ENCODE measurements at places on chromosomes 7 and 10.

GRCh38 chr10:114632869-114633715 is 25.0 kb downstream of the ABLIM1 start:
- DNase-seq = peak; percentile 80

DNA sequence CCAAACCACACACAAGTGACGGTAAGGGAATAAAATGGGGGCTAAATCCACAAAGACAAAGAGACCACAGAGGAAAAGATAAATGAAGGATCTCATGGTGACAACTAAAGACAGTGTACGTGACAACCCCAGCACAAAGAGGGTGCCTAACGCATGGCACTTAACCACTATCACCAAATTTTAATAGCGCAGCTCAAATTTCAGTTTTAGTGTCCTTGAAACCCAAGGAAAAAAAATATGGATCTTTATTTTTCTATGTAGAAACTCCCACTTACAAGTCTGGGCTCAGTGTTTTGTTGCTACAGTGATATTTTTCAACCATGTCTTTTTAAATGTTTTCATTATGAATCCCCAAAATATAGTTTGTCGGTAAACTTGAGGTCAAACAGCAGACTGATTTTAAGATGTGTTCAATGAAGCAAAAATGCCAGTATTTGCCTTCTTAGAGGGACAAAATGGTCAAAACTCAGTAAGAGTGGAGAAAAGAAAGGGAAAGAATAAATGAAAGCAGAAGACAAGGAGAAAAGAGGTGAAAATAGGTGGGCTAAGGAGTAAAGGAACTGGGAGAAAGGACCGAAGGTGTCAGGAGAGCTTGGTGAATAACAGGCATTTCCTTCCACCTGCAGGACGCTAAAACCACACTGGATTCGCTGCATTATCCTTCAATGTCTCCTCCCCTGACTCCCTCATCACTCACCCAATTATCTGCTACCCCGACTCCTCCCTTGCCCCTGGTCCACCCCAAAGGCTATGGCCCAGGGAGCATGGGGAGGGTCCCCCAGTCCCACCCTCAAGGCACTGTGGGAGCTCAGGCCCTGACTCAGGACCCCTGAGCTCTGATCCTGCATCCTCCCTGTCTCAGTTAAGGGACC is 3.5 kb downstream of the ASB13 start:
- DNase-seq = no peak

GRCh38 chr7:12207046-12207445 is 4.0 kb upstream of the TMEM106B start:
- no peak for DNase-seq

GRCh38 chr10:109934958-109935793 is 11.9 kb upstream of the XPNPEP1 start:
- DNase-seq = no peak

DNA sequence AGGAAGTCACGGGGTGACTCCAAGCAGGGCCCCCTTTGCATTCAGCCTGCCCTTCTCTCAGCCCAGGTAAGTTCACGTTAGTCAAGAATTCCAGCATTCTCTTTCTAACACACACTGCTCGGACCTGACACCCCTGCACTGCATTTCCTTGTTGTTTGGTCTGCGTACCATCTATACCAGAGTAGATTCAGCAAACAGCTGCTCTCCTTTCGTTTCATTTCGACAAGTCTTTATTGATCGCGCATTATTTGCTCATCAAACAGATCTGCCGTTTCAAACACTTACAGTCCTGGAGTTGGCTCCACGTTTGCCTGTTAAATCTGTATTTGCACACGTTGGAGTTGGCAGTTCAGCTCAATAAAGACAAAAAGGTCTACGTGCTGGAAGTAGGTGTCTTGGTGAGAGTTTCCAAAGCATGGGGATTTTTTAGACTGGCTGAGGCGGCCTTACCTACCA is 495.1 kb downstream of the RPS24 start:
- no peak for DNase-seq

DNA sequence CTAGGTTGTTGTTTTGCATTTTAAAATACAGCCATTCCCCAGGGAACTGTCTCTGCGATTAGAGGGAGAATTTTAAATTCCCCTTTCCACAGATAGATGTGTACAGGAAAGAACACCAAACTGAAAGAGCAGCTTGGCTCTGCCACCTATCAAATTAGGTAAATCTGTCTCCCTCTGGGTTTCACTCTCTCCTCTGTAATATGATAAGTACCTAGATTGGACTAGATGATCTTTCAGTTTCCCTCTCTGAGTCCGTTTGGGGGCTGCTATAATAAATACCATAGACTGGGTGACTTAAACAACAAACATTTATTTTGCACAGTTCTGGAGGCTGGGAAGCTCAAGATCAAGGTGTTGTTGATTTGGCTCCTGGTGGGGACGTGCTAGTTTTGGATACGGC is 186.0 kb downstream of the KIF20B start:
- DNase-seq = no peak

DNA sequence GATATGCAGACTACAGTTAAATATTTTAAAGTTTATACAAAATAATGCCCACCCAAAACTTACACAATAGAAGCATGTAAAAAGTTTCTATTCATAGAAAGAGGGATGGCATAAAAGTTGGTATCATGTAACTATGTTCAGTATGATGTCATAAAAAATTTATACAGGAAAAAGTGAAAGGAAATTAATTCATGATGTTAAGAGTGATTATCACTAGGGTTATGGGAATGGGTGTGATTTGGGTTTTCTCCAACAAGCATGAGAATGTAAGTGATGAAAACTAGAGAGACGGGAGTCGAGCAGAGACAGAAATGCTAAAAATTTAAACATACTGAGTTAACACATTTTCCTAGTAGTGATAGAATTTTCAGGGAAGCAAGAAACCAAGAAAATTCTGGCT is 52.7 kb downstream of the GDI2 start:
- no peak for DNase-seq

- DNase-seq = no peak
Measured at GRCh38 chr7:94923412-94923811, 16.0 kb downstream of the PPP1R9A start.

- DNase-seq = no peak
Measured at GRCh38 chr7:128167791-128168666, 73.0 kb upstream of the LEP start.

DNA sequence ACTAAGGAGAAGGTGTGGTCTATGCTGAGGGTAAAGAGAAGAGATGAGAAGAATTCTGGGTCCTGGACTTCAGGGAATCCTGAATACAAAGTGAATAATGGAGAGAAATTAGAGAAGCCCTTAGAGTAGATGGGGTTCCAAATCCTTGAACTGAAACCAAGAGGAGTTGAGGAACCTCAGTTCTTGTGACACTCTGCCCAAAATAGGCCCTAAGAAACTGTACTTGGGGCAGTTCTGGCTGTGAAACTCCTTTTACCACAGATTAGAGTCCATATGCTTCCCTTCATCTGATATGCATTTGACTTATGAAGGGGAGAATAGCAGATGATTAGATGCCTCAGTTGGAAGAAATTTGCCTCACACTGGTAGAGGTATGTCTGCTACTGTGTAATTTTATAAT is 19.0 kb downstream of the TES start:
- no peak for DNase-seq

DNA sequence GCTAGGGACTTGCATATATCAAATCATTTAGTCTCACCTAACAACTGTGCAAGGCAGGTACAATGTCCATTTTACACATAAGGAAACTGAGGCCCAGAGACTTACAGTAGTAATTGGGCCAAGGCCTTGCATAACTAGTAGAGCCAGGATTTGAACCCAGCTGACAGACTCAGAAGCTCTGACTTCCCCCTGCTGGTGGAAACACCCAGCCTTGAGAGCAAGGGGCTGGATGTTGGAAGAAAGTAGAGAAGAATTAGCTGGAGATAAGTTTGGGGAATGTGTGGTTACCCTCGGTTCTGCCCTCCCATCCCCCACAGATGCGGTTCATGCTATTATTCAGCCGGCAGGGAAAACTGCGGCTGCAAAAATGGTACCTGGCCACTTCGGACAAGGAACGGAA is 2.0 kb downstream of the AP1S1 start:
- no peak for DNase-seq

DNA sequence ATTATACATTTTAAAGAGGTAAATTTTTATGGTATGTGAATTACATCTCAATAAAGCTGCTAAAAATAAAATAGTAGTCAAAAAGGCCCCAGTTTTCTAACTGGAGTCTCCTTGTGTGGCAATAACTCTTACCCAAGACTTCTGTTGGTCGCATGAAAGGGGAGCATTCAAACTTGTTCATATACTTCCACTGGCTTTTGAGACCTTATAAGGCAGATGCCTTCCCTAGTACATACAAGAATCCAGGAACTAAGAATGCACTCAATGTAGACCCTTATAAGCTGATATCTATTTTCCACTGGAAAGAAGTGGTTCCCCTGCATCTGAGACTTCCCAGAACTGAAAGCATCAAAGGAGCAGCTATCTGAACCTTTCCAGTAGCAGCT is 13.0 kb downstream of the BCAP29 start:
- no peak for DNase-seq

GRCh38 chr10:122264436-122264835 is 6.7 kb upstream of the BTBD16 start:
- no peak for DNase-seq

- no peak for DNase-seq
Measured at GRCh38 chr10:4093438-4093837, 308.4 kb upstream of the KLF6 start.

GRCh38 chr7:45196374-45196773 is 38.8 kb downstream of the RAMP3 start:
- no peak for DNase-seq

GRCh38 chr7:139855498-139856270 is 26.6 kb downstream of the TBXAS1 start:
- no peak for DNase-seq

DNA sequence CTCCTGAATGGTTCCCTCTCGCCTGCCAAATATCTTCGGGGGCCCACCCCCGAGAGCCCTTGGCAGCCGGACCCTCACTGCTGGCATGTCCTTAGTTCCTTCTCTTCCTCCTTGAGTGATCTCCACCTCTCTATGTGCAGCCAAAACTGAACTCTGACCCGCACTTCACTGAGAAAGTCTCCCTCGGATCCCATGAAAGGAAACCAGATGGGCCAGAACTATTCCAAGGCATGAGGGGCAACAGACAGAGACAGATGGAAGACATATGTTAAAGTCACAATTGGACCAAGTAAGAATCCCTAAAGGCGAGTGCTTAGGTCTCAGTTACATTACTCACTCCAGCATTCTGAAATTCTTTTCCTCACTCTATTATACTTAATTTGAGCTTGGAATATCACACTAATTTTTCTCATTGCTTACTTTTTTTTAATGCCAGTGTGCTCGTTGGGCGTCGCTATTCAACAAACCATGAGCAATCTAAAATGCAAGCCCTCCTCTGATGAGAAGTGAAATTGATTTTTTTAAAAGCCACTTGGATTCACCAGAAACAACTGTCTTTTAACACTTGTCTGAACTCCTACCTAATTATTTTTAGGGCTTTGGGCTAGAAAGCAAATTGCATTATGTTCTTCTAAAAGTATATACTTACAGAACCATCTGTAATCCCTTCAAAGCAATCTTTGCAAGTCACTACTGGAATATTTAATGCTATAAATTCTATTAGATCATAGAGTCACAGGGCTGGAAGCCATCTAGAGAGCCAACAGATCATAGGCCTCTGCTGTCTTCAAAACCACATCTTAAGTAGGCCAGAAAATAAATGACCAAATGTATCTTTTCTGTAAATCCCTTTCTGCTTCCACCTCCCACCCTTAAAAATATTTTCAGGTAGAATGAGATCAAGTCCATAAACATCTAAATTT is 43.3 kb upstream of the EZH2 start:
- no peak for DNase-seq

GRCh38 chr7:135236727-135237126 is 3.1 kb downstream of the STRA8 start:
- no peak for DNase-seq

GRCh38 chr7:37916673-37917660 is at the start of gene SFRP4:
Gene SFRP4 (minus strand): TSS chr7:37916817. CDS start chr7:37916537, 280 bp downstream.
- peak; percentile 47 for DNase-seq

DNA sequence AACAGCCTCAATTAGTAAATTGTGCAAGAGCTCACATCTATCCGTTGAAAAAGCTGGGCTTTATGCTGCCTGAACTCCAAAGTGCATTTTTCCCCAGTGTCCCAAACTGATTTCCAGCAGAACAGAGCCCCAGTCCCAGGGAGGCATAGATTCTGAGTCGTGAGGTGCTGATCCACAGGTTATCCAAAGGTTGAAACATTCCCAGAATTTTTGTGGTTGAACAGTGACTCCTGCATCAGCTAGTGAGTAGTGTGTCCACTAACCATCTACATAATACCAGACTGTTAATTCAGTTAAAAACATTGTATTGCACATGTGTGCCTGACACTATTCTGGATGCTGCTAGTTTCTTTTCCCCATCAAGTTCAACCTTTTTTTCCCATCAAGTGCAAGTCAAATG is 761.5 kb downstream of the GATA3 start:
- DNase-seq = no peak

- DNase-seq = no peak
Measured at GRCh38 chr10:84991301-84991700, 662.9 kb downstream of the CCSER2 start.

- no peak for DNase-seq
Measured at GRCh38 chr10:70109064-70109729, 23.4 kb downstream of the AIFM2 start.

DNA sequence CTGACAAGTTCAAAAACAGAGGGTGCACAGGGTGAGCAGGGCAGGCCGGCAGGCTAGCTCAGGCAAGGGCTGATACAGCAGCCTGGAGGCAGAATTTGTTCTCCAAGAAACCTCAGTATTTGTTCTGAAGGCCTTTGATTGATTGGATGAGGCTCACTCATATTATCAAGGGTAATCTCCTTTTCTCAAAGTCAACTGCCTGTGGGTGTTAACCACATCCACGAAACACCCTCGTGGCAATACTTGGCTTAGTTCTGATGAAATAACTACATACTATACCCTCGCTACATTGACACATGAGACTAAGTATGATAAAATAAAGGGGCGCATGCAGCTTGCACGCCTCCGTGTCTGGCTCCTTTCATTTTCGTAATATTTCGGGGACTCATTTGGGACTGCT is 4.4 kb upstream of the PPP2R2D start:
- DNase-seq = no peak

DNA sequence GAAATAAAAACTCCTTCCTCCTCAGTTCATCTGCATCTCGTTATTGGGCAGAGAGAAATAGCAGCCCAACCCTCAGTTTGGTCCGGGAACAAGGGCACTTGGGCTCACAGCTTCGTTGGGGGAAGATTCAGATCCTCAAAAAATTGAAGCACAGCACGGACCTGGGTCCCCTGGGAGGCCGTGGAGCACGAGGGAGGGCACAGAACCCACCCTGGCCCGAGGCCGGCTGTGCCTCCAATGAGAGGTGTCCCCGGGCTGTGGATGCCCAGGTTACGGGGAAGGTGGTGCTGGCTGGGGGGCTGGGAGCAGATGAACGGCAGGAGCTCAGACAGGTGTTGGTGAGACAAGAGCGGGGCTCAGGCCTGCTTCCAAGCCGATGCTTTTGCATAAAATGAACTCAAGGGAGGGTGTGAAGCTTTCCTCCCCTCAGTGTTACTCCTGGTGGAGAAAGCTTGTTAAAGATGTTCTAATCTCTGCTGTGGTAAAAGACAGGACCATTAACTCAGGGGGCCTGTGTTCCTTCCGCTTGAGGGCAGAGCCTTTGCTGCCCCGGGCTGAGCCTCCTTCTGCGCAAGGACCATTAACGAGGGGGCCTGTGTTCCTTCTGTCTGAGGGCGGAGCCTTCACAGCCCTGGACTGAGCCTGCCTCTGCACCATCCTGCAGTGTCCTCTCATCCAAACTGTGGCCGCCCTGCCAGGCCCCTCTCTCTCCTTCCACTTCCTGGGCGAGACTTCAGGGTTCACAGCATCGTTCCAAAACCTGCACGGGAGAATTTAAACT is 302.2 kb downstream of the ADARB2 start:
- no peak for DNase-seq

All from HS-5 (cell line).